Stimulated activated CD4-positive, alpha-beta T cell treated with anti-CD3 and anti-CD28 coated beads, TNF-alpha, amount 100 ng/mL, for 48 hours (primary cell): ENCODE measurements at places on chromosomes 6 and 20.

DNA sequence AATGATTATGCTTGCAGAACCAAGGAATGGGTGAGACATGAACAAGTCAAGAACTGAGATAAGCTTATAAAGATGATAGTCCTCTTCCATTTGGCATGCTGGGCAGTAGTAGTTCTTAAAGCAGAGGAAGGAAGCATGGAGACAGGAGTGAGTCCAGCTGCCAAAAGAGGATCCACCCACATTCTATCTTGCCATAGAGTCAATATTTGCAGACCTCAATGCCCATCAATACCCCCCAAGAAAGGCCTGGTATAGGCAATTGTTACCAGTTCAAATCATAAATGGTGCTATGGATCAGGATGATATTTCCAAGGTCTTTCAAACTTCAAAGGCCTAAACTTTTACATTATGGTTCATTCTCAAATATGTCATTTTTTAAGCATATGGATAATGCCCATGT is 4.8 kb downstream of the ARHGAP18 start:
- DNase-seq: no peak

DNA sequence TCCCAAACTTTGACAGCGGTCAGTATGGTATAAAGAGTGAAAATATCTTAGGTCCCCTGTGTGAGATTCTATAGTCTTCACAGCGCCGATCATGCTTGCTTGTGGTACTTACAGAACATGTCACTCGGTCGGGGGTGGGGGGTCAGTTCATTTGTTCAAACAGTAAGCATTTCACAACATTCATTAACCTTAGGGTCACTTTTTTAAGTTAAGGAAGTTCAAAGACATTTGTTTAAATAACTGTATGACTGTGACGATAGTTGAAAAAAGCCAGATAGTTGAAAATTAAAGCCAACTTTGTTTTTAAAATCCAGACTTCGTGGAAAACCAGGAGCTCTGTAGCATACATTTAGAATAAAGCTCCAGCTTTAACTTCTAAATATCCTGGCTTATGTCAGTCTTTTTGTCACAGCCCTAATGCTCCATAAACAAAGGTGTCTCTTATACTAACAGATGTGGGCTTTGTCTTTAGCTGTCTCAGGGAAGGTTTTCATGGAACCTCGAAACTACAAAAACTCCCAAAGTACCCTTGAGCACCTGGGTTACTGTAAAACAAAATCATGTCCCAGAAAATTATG is 57.9 kb upstream of the PHACTR2 start:
- no peak for DNase-seq

DNA sequence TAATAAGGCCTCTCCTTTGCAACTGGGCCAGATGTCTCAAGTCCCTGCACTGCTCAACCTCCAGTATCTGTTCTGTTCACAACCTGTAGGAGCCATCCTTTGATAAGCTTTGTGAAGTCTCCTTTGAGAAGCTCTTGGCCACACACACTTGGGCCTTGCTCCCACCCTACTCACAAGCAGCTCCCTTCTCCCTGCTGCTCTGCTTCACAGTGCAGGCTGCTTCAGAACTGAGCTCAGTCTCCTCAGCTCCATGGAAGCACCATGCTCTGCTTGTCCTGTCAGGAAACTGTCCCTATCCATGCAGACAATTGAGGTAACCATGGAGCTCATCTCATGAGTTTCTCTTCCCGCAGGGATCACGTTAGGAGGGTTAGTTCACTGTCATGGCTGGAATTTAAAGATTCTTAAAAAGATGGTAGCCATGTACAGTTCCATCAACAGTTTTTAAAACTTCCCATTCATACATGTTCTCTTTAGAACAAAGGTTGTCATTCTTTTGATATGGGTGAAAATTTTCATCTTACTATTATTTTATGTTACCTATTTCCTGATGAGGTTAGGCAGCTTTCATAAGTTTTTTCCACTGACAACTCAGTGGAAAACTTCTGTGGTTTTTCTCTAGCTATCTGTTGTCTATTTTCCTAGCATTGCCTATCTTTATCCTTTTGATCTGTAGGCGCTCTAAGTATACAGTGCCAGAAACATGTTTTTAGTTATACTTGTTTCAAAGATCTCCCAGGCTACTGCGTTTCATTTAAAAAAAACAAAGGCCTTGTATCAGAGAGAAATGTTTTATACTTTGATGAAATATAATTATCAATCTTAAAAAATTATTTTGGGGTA is 62.6 kb downstream of the AK9 start:
- DNase-seq: no peak

DNA sequence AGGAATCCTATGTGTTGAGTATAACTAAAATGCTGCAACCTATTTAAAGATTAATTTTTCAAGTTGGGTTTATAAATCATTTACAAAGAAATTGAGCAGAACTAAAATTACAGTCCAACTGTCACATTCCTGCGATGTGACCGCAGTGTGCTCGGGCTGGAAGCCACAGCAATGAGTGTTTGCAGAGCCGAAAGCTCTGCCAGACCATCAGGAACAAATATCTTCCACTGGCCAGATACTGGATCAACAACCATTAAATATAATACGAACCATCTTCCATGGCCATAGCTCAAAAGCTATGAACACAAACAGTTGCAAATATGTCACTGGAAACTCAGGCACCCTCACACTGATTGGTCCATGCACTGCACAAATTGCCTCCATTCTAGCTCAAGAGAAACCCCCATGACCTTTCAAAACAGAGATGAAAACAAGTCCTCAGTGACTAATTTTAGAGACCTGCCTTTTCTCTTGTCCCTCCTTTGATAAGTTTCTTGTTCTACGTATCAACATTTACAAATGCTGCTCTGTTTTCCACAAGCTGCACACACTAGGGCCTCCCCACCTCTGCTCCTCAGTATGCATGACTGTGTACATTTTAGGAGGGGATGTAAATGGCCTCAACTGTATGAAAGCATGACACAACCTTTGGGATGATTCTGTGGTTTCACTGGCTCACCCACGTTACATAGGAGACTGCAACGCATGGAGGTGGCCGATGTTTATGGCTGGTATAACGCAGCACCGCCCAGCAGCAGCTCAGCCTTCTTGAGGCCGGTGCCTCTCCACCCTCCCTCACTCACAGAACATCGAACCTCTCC is 171.7 kb downstream of the WDR27 start:
- no peak for DNase-seq

DNA sequence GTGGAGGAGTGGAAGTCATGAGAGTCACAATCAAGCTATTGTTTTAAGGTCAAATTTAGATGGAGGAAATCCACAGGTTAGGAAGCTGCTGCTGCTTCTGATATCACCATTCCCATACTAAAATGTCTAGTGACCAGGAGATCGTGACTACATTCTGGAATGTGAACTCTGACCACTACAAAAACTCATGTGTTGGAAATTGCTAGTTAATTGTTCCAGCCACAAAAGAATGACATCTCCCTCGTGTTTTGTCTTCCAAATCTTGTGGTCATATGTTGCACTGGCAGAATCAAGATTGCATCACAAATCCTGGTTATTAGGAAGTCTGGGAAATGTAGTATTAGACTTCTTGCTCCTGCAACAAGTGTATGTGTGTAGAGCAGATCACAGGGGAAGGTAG is 441.9 kb downstream of the CD109 start:
- DNase-seq: no peak

DNA sequence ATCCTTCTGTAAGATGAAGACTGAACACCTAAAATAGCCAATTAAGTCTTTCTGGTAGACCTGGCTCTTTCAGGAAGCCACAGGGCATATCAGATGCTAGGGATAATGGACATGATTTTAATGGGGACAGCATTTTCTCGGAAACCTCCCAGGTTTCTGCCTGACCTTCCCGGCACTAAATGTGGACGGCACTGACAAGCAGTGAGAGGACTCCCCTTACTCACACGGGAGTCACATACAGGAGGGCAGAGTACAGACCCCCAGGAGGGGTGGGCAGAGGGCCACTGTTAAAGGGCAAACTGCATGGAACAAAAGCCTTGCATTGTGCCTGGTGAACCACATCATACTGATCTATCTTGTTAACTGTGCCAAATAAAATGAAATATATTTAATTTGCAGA is 19.9 kb downstream of the PSMG4 start:
- no peak for DNase-seq

GRCh38 chr20:13267231-13267630 is 46.2 kb downstream of the ISM1 start:
- no peak for DNase-seq

GRCh38 chr20:19929481-19930145 is 87.5 kb upstream of the NAA20 start:
- no peak for DNase-seq

DNA sequence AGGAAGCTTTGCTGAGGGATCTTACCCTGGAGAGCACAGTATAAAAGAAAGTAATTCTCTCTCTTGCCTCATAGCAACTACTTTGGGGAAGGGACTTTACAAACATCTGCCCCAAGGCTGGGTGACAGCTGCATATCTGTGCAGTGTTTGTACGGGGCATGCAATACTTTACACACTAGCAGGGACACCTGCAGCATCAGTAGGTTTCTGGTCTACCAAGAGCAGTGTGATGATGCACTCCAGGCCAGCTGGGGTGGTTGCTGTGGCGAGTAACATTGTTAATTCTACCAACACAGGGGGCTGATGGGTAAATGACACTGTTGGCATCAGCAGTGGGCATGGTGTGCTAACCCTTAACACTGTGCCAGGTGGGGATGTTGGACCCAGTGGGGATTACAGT is 48.0 kb downstream of the ADTRP start:
- no peak for DNase-seq

DNA sequence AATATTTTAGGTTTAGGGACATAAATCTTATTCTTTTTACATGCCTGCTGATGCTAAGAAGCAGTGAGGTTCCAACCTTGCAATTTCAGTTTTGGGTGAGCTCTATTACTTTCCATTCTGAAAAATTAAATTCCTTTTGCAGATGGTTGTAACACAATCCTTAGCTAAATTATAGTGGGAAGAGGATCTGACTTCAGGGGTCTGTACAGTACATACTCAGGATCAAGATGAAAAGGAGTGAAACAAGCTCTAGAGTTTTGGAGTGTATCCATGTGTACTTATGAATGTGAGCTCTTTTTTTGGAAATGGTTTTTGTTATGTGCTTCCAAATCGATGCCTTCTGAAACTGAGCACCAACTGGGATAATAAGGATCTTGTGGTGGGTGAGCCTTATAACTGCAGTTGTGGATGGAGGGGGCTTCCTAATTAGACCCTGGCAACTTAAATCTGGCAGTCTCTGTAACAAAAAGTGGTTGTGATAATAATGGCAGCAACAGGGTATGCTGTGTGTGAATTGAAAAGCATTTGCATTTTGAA is 218.8 kb upstream of the MAP3K7 start:
- DNase-seq: no peak

DNA sequence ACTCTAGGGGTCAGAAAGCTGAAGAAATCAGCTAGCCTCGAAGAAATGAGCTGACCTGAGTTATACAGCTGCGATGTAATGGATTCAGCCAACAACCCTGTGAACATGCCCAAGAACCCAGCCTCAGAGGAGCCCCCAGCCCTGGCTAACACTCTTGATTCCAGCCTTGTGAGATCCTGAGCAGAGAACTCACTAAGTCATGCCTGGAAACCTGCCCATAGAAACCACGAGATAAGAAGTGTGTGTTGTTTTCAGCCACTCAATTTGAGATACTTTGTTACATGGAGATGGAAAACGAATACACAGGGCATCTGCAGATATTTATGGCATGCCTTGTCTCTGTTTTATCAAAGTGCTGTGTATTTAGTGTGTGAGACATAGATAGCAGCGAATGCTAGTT is 265.2 kb downstream of the QKI start:
- DNase-seq: no peak
